ENCODE measurements at places on chromosomes 1 and 21. TPM values are rescaled to one million over a fixed set of nuclear protein-coding genes. Genes with fewer than 3 reads are reported as not detected.

Gene KCNT2
- total RNA-seq: 8.4 TPM

Gene FMOD
- total RNA-seq: not detected

DNA sequence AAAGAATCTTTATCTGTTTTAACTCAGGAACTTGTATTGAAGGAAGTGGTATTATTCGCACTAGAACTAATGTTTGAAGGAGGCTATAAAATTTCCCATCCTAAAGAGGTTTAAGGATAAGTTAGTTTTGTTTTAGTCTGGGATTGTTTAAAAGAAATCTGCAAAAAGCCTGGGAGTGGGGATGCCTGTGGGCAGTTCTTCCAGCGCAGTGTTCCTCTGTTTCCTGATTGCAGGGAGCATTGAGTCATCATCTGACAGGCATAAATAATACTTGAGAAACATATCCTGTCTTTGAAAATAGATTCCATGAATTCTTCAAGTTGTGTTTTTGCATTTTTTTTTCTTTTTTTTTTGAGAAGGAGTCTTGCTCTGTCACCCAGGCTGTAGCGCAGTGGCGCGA, 350.8 kb upstream of the PTBP2 start:
- no peak overlapping the region for H3K4me3 ChIP-seq
- no peak for DNase-seq
- H3K36me3 ChIP-seq: no peaks in the 10 kb centered on the region
- no peak overlapping the region for H3K27ac ChIP-seq
- H3K27me3 ChIP-seq: no peaks in the 10 kb centered on the region
- no peaks in the 10 kb centered on the region for H3K4me1 ChIP-seq

Gene TNFRSF25
- total RNA-seq: 19.4 TPM

DNA sequence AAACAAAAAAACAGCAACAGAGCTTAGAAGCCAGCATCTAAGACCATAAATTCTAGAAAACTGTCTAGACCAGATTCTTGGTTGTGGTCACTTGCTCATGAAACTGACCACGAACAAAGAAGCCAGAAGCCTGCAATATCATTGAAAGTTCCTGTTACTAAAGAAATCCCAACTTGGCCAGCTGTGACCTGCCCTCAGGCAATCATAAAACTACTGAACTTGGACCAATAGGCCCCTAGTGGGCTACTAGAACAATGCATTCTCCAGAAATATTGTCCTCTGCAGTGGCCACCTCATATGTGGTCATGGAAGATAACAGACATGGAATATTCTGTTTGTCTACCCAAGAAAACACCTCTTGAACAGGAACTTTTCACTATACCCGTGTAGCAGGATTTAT, 87.7 kb downstream of the SPATA17 start:
- no peaks in the 10 kb centered on the region for H3K27me3 ChIP-seq
- no peak overlapping the region for H3K27ac ChIP-seq
- no peak overlapping the region for H3K4me3 ChIP-seq
- DNase-seq: no peak
- H3K4me1 ChIP-seq: no peaks in the 10 kb centered on the region
- no peaks in the 10 kb centered on the region for H3K36me3 ChIP-seq

Gene HRNR
- not detected for total RNA-seq

GRCh38 chr1:194024659-194025058, 838.2 kb upstream of the B3GALT2 start:
- no peak overlapping the region for H3K27ac ChIP-seq
- DNase-seq: no peak
- no peak overlapping the region for H3K4me3 ChIP-seq
- H3K4me1 ChIP-seq: no peaks in the 10 kb centered on the region

- H3K27me3 ChIP-seq: peaks cover 7% of the 10 kb centered on the region
- DNase-seq: no peak
- no peaks in the 10 kb centered on the region for H3K36me3 ChIP-seq
- H3K4me3 ChIP-seq: no peak overlapping the region
- peaks cover 2% of the 10 kb centered on the region for H3K4me1 ChIP-seq
Measured at GRCh38 chr1:207500306-207500705, 4.3 kb downstream of the CR1 start.

Gene PRMT2
- 53.4 TPM for total RNA-seq

DNA sequence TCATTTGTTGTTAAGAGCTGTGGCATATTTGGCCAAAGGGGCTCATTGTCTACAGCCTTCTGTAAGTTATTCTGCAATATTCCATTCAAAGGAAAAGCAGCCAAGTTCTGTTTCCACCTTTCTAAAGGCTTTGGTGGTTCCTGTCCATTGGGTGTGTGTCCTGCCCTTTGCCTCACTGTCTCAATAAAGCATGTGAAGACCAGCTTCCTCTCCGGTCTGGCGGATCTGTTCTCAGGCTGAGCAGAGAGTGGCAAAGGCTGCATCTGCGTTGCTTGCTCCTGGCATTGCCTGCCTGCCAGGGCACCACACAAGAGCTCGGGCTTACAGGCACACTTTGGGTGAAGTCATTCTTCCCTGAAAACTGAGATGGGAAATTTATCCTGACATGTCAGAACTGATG, 34.9 kb downstream of the ST6GALNAC3 start:
- DNase-seq: no peak
- peaks cover 4% of the 10 kb centered on the region for H3K4me1 ChIP-seq
- H3K27me3 ChIP-seq: no peaks in the 10 kb centered on the region
- H3K27ac ChIP-seq: no peak overlapping the region
